ENCODE measurements at places on chromosomes 3 and 15.
A peak's percentile ranks its signal among the peaks of the same experiment; 100 is the strongest.

- no peak for DNase-seq
Observed at GRCh38 chr3:163939926-163940325, 1138.4 kb downstream of the SI start.

- no peak for DNase-seq
Observed at GRCh38 chr3:120791010-120791409, 48.5 kb downstream of the GTF2E1 start.

GRCh38 chr15:58503139-58504027 lies 71.6 kb downstream of the LIPC start:
- DNase-seq = no peak

- no peak for DNase-seq
Observed at GRCh38 chr3:160427832-160428424, 21.7 kb downstream of the TRIM59 start.

DNA sequence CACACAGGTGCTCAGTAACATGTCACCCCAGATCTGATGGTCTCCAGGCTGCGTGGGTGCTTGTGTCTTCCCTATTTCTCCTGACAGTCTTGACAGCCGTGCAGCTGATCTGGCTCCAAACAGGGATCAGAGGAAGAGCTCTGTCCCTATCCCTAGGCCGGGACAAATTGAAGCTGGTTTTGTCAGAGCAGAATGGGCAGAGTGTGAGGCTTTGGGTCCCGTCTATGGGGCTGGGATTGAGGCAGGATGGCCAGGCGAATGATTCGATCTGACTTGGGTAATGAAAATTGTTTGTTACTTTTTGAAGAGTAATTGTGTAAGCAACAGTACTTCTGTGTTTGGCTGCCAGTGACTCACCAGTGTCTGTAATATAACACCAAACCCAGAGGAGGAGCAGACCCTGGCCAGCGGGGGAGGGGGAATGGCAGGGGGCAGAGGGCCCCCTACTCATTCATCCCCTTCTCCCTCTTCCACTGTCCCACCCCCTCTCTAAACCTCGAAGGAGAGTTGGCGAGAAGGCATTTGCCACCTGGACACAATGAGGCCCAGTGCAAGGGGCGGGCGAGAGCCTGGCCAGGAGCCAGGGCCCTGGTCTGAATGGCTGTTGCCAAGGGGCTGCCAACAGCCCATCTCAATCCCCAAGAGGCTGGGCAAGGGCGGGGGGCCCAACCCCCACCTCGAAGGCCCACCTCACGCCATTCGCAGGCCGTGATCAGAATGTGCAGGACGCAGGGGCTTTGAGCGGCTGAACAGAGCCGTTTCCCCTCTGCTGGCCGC lies 4.9 kb upstream of the MAGEF1 start:
- no peak for DNase-seq

DNA sequence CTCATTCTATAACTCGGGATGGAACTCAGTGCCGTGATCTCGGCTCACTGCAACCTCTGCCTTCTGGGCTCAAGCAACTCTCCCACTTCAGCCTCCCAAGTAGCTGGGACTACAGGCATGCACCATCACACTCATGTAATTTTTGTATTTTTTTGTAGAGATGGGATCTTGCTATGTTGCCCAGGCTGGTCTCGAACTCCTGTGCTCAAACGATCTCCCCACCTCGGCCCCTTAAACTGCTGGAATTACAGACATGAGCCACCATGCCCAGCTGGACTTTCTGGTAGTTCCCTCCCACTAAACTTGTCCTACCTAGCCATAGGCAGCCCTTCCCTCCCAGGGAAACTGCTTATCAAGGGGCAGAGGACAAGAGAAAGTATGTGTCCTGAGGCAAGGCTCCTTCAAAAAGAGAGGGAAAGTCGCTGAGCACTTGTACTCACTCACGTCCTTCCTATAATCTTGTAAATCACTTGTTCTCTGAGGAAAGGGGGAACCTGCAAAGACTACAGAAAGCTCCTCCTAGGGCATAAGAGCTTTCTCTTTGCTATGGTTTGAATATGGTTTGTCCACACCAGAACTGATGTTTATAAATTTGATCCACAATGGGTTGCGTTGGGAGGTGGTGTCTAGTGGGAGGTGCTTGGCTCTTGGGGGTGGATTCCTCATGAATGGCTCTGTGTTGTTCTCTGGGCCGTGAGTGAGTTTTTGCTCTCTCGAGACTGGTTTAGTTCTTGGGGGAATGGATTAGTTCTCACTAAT lies 13.6 kb upstream of the TBL1XR1 start:
- no peak for DNase-seq

DNA sequence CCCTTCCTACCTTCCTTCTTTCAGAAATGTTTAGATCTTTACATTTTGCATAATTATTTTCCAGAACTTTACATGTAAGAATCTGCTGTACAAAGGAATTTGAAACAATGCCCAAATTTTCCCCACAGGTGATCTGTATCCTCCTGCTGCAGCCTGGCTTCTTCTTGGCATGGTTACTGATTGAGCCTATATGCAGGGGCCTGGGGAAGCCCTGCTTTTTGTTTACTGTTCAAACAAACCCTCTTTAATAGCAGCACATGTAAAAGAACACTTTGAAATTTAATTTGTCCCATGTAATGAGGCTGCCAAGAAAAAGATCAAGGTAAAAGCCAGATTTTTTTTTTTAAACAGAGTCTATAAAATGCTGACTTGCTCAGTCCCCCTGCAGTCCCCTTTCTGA lies 432.2 kb downstream of the TUSC7 start:
- DNase-seq = no peak

GRCh38 chr15:54150255-54150654 lies 172.0 kb downstream of the UNC13C start:
- no peak for DNase-seq

DNA sequence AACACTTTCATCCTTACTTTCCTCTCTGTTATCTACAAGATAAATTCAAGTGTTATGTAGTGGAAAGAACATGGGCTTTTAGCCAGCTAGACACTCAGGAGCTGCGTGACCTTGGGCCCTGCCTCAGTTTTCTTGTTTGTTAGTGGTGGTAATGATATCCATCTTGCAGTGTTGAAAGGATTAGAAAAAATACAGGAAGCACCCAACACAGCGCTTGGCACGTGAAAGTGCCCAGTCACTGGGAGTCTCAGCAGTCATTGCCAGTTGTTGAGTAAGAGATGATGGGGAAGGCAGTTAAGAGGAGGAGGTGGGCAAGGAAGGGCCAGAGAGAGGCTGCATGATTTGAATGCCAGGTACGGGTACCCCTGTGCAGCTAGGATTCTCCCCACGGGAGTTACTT lies 5.3 kb downstream of the PDIA5 start:
- no peak for DNase-seq

DNA sequence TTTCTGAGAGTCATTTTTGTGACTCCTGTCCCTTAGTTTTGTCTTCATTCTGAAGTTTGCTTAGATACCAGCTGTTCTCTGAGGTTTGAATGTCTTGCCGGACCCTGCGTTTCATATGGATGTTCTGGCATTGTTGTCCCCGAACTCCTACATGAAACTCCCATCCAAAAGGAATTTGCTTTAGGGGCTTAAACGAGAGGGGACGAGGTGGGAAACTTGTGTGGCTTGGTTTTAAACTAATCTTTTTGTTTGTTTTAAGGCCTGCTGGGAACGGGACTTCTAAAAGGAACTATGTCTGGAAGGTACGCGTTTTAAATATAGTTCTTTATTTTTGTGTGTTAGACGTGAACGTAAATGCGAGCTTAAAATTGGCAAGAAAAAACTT lies 679 bp downstream of the RPL35A start:
- no peak for DNase-seq

DNA sequence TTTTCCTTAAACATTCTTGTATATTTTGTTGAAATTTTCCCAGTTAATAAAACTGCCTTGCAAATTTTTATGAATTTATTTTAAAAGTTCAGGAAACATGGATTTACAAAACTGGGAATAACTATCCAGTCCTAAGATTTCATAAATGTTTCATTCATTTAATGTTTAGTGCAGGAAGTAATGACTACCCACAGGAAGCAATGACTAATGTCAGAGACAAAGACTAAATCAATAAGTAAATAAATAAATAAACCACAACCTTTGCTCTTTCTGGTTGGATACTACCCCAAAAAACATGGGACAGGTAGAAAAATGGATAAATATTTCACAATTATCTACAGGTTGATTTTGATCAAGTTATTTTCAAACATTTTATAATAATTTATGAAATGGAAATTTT lies 48.8 kb upstream of the TMCO5A start:
- DNase-seq = no peak

- no peak for DNase-seq
Observed at GRCh38 chr3:156825795-156826143, 384 bp upstream of the LEKR1 start.

- DNase-seq = no peak
Observed at GRCh38 chr3:125434582-125435011, 59.5 kb upstream of the ZNF148 start.

DNA sequence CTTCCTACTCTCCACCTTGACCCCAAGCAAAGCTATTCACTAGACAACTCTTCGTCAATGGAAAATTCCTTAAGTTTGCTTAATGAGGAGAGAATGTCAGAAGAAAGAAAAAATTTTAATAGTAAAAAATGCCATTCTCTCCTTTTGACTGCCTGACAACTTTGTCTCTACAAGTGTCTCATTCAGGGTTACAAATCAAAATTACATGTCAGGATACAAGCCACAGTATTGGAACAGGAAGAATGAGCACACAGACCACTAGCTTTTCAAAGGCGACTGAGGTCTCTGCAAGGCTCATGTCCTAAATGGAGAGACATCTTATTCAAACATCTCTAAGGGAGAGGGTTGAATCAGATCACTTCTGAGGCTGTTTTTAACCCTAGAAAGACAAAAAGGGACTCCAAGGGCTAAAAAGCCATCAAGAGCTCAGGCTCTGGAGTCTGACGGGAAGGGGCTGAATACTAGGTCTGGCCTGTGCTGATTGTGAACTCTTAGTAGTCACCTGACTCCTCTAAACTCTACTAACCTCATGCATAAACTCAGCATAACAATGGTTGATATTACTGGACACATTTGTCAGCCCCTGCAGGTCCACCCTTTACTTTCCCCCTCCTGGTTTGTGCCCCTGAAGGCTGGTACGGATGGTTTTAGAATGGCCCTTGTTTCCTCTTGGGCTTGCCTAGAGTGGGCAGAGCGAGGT lies 12.8 kb upstream of the MEIS2 start:
- DNase-seq = no peak

DNA sequence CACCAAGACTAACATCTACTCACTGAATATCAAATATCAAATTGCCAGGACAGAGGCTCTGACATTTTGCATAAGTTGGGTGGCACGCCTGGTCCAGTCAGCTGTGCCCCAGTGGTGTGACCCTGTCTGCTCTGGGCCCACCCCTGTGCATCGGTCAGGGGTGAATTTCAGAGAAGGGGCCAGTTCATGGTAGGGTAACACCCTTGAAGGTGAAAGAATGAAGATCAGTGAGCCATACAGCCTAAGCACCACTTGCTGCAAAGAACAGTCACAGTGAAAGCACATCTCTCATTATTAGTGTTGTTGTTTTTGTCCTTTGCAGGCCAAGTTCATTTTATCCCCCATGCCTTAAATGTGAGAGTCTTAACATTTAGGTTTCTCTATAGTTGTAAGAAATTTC lies 86.8 kb downstream of the MYRIP start:
- no peak for DNase-seq

- DNase-seq = no peak
Observed at GRCh38 chr15:56981160-56981559, 62.7 kb downstream of the TCF12 start.

- DNase-seq = no peak
Observed at GRCh38 chr3:37886395-37886794, 24.7 kb downstream of the CTDSPL start.

- DNase-seq = no peak
Observed at GRCh38 chr15:101647251-101647650, 4.9 kb downstream of the TM2D3 start.

- no peak for DNase-seq
Observed at GRCh38 chr3:46395766-46396530, 10.9 kb downstream of the CCR5AS start.

DNA sequence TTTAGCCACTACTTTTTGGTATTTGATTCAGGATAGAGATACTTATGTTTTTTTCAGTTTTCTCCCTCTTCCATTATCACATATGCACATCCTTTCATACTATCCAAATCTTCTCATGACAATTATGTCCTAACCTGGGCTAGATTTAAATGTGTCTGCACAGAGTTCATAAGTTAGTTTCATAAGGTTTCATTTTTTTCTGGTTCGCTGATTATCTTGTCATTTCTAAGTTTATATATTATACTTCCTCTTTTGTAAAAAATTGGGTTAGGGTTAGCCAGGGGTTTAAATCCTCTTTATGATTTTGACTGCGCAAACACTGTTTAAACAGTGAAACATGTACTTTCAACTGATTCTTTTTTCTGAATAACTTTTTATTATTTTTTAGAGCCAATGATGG lies 148.6 kb downstream of the SST start:
- no peak for DNase-seq

DNA sequence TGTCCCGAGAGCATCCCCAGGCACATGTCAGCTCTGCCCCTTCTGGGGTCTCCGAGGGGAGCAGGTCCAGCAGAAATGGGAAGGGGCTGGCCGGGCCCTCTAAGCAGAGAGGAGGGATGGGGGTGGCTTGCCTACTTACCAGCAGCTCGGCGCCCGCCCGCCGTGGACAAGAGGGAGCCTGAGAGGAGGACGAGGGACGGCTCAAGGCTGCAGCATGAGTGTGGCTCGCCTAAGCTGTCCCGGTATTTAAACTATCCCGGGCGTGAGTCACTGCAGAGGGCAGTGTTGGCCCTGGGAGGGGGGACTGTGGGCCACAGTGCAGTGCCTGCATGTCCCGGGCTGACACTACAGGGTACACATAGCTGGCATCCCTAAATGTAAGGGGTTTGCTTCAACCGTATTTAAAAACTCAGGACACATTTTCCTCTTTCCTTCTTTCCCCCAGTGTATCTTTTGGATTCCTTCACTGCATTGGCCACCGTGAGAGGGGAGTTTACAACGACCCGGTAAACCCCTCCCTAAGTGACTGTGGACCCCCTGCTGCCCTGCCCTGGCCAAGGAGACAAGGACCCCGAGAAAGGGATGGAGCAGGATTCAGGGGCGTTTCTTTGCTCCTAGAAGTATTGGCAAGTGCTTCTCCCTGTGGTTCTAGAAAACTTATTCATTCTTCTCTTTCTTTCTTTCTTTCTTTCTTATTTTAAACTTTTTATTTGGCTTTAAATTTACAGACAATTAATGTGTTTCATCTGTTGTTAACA lies at the start of gene LRRC15:
Gene LRRC15, minus strand, starts transcription at position 222 of the 758 bp plus-strand sequence. CDS start 8,700 bp downstream, outside the sequence.
- peak; percentile 79 for DNase-seq

DNA sequence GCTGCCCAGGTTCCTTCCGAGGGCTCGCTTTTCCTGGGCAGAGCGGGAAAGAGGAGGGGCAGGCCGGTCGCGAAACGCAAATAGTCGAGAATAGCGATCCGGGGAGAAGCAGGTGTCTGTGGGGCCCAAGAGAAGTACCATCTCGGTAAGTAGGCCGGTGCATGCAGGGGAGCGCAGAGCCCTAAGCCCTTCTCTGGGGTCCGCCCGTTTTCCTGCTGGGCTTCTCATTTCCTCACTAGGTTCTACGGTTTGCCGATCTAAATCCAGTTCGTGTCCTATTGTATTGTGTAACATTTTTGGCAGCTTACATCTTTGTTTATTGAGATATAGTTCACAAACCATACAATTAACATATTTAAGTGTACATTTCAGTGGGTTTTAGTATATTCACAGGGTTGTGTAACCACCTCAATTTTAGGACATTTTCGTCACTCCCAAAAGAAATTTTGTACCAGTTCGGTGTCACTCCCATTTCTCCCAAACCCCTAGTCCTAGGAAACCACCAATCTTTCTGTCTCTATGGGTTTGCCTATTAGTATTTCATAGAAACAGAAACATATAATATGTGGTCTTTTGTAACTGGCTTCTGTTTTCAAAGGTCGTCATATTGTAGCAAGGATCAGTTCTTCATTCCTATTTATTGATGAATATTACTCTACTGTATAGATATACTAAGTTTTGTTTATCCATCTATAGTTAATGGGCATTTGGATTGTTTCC lies 6.8 kb upstream of the TRIM69 start:
- no peak for DNase-seq

- no peak for DNase-seq
Observed at GRCh38 chr15:74869726-74870407, 3.3 kb downstream of the SCAMP2 start.
